Lower lobe of right lung (tissue), 2 donors: ENCODE measurements at places on chromosomes 11 and 22.

- DNase-seq = no peak
Measured at GRCh38 chr11:109604481-109605400, 182.8 kb downstream of the C11orf87 start.

GRCh38 chr11:47907499-47907898, 59.3 kb upstream of the NUP160 start:
- no peak for DNase-seq

DNA sequence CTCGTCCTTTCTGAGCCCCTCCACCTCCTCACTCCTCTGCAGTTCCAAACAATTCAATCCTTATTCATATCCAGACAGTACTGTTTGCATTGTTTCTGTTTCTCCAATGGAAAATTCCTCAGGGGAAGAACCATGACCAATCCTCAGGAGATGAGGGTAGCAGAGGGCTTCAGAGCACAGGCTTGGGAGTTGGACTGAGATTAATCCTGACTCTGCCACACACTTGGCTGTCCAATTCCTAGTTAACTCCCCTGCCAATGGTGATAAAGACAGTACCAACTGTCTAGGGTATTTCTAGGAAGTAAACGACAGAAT, 58.0 kb downstream of the MICAL3 start:
- no peak for DNase-seq

GRCh38 chr11:128757886-128758612, 64.2 kb downstream of the FLI1 start:
- DNase-seq = no peak

DNA sequence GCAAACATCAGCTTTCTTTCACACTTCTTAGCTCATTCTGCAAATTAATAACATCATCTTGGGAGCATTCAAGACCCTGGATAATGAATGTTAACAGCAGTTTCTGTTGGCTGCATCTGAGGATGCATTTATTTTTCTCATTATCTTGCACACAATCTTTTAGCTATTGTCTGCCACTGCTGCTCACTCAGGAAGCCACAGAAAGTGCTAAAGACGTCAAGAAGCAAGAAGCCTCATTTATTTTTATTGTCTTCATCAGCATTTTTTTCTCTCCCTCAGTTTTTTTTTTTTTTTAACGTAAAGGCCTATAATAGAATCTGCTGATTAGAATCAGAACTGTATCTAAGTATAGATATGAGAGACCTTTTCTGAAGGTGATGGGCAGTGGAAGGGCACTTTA, 1339.4 kb downstream of the FAM181B start:
- DNase-seq = no peak

DNA sequence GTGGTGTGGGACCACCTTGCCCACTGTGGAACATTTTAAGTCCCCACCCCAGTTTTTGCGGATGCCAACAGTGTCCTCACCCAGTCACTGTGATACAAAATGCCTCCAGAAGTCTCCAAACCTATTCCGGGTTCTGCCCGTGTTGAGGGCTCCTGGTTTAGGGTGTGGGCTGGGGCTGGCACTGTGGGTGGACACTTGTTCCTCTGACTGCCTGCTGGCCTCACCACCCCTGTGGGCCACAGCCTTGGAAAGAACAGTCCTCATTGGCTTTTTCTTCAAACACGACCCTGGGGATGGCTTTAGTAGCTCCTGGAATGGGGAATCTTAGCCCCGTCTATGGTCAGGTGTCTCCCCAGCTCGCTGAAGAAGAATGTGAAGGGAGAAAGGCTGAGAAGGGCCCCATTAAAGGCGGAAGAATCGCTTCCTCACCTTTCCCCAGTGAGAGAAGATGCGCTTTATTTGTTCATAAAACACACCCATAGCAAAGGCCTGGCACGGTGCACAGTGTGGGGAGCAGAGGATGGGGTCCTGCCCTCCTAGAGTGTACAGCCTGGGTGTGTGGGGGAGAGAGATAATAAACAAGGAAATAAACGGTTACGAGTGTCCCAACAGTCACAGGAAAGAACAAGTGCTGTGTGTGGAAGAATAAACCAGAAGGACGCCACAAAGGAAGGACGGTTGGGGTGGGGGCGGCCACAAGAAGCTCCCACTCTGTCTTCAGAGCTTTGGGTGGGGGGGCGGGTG, 91.6 kb upstream of the SLC22A12 start:
- no peak for DNase-seq
